HFF-Myc (cell line): ENCODE measurements at places on chromosomes 11 and 22.

DNA sequence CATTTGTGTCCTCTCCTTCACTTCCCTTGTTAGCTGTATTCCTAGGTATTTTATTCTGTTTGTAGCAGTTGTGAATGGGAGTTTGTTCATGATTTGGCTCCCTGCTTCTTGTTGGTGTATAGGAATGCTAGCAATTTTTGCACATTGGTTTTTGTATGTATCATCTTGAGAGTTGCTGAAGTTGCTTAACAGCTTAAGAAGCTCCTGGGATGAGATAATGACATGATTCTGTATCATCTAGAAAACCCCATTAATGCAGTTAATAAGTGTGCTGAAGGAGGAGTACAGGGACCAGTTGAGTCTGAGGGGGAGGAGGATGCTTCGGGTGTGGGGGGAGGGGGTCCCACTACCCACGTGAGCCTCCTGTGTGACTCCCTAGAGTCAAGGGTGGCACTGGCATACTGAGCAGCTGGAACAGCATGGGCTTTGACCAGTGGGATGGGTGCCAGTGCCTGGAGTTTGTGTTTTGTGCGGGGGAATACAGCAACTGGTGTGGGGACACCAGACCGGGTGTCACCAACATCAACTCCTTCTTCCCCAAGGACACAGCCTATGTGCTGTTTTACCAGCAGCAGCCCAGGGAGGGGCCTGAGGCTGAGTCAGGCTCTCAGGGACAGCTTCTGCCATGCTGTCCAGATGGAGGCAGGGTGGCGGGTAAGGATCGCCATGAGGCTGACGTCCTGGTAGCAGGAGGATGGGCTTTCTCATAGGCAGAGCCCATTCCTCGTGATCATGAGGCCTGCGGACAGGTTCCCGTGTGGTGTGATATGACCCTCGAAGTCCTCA lies 24.1 kb downstream of the USP35 start:
- no peak for DNase-seq

- DNase-seq = no peak
Observed at GRCh38 chr11:102603091-102603490, 22.0 kb downstream of the MMP20 start.

DNA sequence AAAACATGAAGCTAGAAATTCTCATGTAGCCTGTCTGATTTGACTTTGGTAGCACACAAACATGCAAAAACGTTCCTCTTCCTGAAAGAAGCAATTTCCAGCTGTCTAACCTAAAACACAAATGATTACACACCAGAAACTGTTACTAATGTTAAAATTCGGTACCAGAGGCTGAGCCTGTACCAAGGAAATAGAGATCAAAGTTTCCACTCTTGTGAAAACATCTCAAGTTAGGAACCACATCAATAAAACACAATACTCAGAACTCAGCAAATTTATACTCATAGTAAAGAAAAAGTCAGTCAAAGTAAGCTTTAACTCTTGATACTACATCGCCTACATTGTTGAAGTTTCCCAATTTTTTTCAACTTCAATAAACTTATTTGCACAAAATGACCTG lies 107.8 kb downstream of the FCHSD2 start:
- no peak for DNase-seq

DNA sequence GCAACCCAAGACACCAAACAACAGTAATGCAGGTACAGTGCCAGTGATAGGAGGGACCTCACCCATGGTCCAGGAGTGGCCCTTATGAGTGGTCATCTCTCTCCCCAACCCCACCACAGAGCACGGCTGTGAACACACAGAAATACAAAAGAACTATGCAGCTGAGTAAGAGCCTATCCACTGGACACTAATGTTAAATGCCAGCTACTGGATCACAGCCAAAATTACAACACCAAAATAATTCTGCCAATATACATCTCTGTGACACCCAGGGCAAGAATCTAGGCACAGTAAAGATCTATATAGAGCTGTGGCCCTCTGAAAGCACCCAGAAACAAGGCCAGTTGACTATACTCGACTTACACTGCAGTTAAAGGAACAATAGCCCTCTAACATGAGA lies 22.8 kb upstream of the GPR83 start:
- no peak for DNase-seq

GRCh38 chr11:58004664-58005063 lies 19.0 kb upstream of the OR9Q1 start:
- DNase-seq = no peak

GRCh38 chr22:23402275-23403151 lies 177.6 kb downstream of the IGLL1 start:
- no peak for DNase-seq

GRCh38 chr11:34278693-34279297 lies 79.0 kb downstream of the ABTB2 start:
- no peak for DNase-seq

GRCh38 chr11:16833026-16833425 lies 94.6 kb downstream of the C11orf58 start:
- DNase-seq = no peak

DNA sequence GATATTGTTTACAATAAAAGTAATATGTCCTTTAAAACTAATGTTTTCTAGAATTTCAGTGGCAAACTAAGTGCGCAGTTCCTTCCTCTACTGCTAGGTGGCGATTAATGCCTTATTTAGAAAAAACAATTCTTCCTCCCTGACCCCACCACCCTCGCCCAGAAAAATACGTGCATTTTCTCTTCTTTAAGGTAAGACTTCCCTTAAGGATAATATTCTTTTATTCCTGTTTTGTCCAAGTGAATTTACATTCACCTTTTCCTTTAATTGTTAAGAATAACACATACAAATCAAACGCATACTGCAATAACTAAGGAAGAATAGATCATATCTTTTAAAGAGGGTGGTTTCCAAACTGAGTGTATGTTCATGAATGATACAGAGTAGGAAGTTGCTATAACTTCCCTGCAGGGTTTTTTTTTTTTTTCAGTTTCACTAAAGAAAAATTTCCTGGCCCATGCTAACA lies 17.0 kb upstream of the PSMA1 start:
- no peak for DNase-seq

- no peak for DNase-seq
Observed at GRCh38 chr11:40826601-40827000, 632.9 kb downstream of the LRRC4C start.

DNA sequence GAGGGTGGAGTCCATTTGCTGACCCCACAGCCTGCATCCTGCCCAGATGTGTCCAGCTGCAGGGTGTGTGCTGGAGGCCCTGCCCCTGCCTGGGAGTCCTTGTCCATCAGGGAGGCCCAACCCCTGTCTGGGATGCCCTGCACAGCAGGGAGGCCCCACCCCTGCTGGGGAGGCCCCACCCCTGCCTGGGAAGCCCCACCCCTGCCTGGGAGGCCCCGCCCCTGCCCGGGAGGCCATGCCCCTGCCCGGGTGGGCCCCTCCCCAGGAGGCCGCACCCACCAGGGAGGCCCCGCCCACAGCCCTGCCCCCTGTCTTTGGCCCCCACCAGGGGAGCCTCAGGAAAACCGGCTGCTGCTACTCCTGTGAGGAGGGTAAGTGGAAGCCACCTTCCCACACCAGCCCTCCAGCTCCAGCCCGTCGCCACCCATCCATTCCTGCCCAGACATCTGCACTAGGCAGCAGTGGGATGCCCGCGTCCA lies 37.2 kb downstream of the MUC5B start:
- no peak for DNase-seq

- no peak for DNase-seq
Observed at GRCh38 chr11:45913514-45913913, 4.2 kb downstream of the PEX16 start.

DNA sequence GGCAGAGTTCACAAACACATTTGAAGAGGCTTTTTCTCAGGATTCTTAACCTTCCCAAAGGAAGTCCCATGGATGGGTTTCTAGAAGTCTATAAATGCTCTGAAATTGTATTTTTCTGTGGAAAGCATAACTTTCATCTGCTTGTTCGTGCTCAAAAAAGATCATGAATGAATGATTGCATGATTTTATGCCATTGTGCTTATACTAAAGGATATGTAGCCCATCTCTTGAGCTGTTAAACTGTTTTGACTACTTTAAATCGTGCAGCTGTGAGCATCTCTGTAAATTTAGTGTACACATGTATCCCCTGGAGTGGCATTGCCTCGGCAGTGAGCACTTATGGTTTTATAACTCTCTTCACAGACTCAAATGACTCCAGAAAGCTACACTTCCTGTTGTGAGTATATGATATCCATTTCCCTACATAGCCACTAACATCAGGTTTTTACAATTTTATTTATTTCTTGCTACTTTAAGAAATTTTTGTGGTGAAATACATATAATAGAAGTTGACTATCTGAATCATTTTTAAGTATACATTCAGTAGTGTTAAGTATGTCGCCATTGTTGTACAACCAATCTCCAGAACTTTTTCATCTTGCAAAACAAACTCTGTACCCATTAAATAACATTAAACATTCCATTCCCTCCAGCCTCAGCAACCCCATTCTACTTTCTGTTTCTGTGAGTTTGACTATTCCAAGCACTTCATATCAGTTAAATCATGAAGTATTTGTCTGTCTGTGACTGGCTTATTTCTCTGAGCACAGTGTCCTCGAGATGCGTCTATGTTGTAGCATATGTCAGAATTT lies 8.0 kb downstream of the NEAT1 start:
- DNase-seq = no peak

DNA sequence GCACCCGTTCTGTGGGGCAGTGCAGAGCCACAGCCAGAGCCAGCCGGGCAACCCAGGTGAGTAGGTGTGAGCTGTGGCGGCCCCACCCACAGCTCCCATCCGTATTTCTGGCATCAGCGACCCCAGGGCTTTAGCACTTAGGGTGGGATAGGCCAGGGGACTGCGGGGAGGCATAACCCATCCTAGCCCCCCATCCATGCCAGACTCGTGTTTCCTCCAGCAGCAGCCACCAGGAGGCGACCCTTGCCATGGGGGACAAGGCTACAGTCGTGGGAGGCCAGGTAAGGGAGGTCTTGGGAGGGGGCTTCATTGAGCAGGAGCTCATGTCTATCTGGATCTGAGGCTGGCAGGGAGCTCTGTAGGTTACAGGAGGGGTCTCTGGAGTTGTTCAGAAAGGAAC lies 873 bp downstream of the OTOG start:
- DNase-seq = no peak

DNA sequence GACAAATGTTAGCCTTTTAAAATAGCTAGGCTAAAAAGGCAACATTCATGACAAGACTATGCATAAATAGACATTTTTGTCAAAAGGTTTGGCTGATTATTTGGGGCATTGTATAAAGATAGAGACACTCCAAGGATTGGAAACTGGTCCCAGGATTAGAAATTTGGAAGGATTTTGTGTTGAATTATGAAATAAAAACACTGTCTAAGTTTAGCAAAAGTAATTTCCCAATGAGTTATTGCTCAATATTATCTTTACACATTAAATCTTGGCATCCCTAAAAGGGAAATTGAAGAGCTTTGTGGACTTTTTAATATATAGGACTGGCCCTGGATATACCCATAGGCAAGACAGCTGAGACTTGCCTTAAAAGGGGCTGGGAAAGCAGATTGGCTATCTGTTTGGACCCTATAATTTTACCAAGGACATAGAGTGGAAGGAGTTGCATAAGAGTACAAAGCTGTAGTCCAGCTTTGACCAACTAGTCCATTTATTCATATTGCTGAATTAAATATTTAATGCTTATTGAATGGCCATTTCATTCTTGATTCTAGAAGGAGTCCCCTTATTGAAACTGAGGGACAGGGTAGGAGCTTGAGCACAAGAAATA lies 382.7 kb downstream of the METTL15 start:
- DNase-seq = no peak

DNA sequence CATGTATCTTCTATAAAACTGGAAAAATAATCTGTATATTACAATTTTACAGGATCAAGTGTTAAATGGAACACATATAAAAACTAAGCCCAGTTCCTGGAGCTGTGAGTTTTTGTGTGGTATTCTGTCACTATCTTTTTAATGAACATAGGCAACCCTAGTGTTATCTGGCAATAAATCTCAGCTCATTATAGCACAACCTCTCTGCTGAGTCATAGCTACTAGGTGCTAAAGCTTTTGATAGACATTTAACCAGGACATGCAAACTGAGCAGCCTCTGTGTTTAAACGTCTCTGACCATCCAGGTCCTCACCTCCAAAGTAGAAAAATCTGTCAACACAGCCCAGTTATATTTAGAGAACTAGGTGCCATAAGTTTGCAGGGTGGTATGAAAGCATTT lies 91.0 kb upstream of the CARD18 start:
- DNase-seq = no peak

- DNase-seq = no peak
Observed at GRCh38 chr11:76793391-76794291, 10.5 kb downstream of the TSKU start.

DNA sequence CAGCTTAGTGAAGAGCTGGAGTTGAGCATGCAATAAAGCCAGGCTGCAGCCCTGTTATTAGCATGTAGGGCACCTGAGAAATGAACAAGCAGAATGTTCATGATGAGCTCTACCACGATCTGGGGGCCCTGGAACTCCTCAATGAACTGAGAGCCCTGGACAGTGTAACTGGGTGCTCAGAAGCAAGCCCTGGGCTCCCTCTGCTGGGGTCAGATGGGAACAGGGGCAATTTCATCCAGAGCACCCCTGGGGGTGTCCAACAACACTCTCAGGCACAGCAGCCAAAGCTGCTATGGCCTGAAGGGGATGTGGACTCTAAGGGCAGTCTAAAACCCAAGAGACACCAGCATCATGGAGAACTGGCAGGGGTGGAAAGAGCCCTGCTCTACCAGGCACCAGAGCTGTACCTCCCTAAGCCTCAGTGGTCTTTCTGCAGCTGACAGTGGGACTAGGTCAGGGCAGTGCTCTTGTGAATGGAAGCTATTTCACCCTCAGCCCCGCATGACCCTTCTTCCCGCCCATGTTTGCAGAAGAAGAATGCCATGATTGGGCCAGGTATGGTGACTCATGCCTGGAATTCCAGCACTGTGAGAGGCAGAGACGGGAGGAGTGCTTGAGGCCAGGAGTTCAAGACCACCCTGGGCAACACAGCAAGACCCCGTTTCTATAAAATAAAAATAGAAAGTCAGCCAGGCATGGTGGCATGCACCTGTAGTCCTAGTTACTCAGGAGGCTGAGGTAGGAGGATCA lies 28.9 kb downstream of the THOC5 start:
- no peak for DNase-seq

- DNase-seq = no peak
Observed at GRCh38 chr11:118889797-118890196, 6.1 kb downstream of the CXCR5 start.

GRCh38 chr11:121066623-121067022 lies 34.4 kb upstream of the TECTA start:
- no peak for DNase-seq

DNA sequence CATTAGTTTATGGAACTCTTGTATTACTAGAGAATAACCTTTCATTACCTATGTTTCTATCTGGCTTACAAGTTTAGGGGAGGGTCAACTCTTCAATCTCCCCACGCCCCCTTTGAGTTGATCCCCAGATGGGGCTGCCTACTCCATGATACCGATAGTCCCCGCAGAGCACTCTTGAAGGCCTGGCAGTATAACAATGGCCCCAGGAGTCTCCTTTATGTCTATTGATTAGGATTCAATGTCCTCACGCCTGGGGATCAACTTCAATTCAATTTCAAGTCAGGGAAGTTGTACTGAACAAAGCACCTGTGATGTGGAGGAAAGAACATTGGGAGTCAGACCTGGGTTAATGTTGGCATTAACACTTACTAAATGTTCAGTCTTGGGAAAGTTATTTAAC lies 520.2 kb downstream of the METTL15 start:
- DNase-seq = no peak
